GM23248 (cell line): ENCODE measurements at places on chromosomes 11 and 22.
A peak's percentile ranks its signal among the peaks of the same experiment; 100 is the strongest.

DNA sequence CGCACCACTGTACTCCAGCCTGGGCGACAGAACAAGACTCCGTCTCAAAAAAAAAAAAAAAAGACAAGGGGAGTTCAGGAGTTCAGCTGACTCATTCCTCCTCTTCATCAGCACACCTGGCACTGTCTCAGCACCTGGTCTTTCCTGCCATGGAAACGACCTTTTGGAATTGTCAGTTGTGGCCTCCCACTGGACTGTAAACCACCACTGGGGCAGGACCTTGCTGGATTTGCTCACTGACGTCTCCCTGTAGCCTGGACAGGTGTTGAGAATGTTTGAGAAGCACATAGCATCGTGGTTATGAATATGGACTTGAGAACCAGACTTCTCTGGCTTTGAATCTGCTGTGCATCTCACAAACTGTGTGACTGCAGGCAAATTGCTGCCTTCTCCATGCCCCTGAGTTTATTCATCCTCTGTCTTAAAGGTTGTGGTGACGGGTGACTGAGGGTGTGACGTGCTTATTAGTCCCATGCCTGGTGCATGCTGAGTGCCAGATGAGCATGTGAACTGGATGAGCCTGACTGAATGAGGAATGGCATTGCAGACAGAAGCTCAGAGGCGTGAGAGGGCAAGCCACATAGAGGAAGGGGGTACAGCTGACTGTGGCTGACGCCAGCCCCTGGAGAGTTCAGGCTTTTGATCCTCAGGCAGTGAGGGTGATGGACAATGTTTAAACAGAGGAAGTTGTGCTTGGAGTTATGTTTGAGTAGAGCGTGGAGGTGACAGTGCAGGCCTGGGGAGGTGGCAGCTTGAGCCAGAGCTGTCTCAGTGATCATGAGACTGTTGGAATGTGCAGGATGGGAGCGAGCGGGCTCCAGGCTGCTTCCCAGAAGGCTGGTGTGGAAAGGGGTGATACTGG is 12.7 kb downstream of the TOM1 start:
- peak; percentile 96 for DNase-seq

- DNase-seq: no peak
Measured at GRCh38 chr11:44808053-44808753, 81.4 kb downstream of the TSPAN18 start.

DNA sequence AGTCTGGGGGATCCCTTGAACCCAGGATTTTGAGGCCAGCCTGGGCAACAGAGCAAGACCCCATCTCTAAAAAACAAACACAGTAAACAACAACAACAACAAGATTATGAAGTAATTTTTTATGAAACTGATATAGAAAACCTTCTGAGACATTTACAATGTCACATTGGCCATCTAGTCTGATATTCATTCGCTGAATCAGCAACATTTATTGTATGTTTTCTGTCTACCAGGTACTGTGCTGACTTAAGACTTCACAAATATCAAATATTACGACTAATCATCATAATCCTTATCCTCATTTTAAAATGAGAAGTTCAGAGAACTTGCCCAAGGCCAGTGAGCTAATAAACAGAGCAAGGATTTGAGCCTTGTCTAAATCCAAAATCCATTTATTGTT is 120.8 kb downstream of the ATM start:
- DNase-seq: no peak

DNA sequence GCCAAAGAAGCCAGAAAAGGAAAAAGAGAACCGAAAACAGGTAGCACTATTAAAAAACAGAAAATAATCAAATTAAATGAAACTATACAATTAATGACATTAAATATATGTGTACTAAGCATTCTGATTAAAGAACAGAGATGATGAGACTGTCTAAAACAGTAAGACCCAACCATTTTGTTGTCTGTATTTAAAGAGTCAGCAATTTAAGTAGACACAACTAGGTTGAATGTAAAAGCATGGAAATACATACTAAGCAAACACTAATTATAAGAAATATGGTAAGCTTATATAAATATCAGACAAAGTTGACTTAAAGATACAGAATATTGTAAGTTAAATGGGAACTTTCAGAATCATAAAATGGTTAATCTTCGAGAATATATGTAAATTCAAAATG is 774.6 kb upstream of the RAG2 start:
- DNase-seq: no peak

DNA sequence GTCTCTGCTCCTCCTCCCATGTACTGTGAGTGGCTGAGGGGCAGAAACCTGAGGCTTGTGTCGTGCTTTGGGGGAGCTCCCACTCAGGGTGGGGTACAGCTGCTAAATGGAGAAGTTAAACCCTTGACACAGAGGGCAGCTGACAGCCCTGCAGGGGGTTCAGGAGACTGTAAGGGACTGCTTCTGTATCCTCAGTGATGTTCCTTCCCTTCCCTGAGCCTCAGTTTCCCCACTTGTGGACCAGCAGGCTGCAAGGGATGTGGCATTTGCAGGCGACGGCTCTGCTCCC is 15.6 kb downstream of the SYNGR1 start:
- no peak for DNase-seq

- no peak for DNase-seq
Measured at GRCh38 chr22:37281195-37281594, 1.1 kb upstream of the CYTH4 start.

GRCh38 chr11:4643076-4643475 is 706 bp upstream of the OR51E1 start:
- DNase-seq: no peak

DNA sequence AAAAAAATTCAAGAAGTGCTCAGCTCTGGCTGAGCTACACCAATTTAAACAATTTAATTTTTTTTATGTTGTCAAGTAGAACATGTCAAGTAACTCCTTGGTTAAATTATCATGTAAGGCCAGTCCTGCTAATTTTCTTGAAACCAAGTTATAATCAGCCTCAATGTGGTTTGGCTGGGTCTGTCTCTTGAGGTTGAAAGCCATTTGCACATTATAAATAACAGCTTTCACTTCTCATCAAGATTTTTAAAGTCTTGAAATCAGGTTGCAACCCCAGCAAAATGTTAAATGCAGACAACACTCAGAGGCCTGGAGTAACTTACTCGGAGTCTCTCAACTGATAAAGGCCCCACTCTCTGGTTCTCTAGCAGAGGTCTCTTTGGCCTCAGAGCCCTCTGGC is 324.4 kb downstream of the BRD1 start:
- no peak for DNase-seq

DNA sequence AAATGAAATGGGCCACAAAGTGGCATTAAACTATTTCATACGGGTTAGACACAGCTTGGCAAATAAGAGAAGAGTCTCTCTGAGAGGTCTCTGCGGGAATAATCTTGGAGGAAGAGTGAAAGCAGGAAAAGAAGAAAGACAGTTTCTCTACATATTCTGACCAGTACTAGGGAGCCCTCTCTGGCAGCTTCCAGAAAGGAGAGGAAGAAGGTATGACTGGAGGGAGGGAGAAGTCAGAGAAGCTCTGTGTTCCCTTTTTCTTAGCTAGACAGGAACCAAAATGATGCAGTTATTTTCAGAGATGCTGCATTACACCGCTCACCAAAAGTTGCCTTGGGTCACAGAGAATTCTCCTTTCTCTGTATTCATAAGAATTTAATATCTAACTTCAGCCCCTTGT is 382.1 kb downstream of the KCNA4 start:
- no peak for DNase-seq

- DNase-seq: no peak
Measured at GRCh38 chr11:111934306-111934705, 2.8 kb upstream of the DIXDC1 start.

GRCh38 chr11:107675902-107676301 is 36.0 kb downstream of the SLN start:
- no peak for DNase-seq

DNA sequence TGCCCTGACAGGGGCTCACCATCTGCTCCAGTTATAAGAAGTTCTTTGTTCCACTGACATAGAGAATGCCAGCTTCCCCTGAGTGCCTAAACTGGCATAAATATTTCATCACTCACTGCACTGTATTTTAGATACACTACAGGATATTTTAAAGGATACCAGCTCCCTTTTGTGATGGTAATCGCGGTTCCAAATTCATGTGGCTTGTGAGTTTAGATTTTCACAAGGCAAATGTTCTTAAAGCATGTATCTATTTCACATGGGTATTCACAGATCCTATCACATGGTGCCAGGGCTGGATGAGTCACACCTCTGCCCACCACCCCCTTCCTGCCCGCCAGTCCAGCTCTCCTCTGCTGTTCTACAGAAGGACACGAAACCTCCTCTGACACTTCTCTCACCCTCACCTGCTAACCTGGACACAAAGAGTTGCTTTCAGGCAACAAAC is 105.5 kb downstream of the KCNC1 start:
- DNase-seq: no peak

GRCh38 chr11:86620891-86621521 is 51.4 kb downstream of the ME3 start:
- DNase-seq: peak; percentile 57

- peak; percentile 62 for DNase-seq
Measured at GRCh38 chr22:30694171-30694639, 469 bp upstream of the OSBP2 start.

DNA sequence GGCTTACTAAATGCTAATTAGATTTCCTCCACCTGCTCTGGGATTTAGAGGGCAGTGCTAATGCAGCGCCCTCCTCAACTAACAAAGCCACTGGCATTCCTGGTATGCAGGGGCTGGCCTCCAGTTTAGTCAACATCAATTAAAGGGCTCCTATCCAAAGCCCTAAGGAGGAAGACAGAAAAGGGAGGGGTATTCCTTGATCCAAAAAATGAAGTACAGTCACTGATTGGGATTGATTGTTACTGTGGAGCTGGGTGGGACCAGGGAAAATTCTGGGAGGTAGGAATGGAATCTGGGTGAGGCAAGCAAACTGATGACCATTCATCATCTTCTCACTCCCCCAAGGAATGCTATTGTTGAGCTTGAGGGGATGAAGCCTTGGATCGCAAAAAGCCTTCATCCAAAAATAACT is 52.2 kb downstream of the GAB2 start:
- DNase-seq: peak; percentile 48

- DNase-seq: no peak
Measured at GRCh38 chr11:62600367-62601121, 1.1 kb downstream of the MTA2 start.

GRCh38 chr11:57674251-57674650 is 6.3 kb downstream of the ZDHHC5 start:
- DNase-seq: no peak

- DNase-seq: peak; percentile 92
Measured at GRCh38 chr22:29040385-29041275, 21.0 kb downstream of the C22orf31 start.

DNA sequence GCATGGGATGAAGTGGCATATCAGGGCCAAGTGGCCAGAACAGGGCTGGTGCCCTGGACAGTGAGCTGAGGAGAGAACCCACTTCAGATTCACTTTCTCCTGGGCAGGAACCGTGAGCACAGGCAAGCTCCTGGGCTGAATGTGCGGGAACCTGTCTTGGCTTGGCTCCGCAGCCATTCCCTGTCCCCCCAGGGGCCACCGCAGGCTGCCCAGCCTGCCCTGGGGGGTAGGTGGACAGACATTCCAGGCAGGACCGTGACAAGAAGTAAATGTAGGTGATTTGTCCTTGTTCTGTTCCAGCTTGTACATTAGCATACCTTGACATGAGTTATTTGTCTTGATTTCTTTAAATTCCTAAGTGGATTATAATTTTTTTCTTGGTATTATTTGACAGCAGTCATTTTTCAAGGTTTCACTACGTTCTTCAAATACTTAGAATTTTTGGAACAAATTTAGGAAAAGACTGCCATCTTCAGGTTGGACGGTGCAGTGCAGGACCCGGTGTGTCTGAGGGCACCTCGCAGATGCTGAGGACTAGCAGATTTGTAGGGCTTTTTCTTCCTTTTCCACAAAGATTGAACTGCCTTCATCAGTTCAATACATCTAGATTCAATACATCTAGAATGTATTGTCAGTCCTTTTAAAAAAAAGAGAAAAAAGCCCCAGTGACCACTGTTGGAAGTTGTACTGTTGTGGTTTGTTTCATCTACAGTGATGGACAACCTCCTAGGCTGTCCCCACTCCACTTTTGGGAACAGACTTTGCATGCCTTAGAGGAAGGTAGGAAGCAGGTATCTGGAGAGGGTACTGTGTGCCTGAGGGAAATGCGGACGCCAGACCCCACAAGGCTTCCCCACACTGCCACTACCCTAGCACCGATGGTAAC is 115.1 kb upstream of the RASSF10 start:
- peak; percentile 67 for DNase-seq

DNA sequence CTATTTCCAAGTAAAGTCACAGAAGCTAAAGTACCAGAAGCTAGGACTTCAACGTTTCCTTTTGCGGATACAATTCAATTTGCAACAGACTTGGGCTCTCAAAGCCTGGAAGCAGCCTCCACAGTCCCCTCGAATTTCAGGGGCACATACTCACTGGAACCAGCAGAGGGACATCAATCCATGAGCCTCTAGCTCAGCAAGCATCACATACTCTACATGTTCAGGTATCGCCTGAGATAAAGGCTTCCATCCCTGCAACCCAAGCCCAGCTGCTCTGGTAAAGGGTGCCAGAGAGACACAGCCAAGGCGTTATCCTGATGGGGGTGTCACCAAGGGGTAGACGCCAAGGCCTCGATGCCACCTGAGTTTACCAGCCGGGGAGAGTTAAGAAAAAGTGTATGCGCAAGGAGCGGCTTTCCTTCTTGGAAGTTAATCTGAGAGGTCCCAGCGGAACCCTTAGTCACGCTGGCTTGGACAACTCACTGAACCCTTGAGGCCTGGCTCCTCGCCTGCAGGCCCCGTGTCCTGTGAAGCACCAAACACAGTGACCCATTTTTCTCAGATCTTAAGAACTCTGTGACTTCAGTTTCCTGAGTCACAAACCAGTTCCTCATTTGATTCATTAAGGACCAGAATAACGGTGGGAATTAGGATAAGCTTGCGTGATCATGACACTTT is 13.0 kb downstream of the LTO1 start:
- peak; percentile 36 for DNase-seq

DNA sequence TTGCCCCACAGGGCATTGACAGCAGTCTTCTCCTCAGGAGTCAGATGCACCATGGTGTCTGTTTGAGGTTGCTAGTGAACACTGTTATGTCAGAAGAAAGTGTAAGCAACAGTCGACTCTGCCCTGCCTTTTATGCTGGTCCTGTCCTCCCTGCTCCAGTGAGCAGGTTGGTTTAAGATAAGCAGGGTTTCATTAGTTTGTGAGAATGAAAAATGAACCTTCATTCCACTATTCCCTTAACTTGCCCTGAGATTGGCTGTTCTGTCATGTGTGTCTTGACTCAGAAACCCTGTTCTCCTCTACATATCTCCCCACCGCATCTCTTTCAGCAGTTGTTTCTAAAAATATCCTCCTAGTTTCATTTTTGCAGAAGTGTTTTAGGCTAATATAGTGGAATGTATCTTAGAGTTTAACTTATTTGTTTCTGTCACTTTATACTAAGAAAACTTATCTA is at the start of gene HBD:
Gene HBD (minus strand): TSS at position 103 of the 454 bp plus-strand sequence. CDS start 50 bp downstream, at position 53.
- peak; percentile 64 for DNase-seq
